ENCODE measurements at places on chromosomes 13 and 19.

DNA sequence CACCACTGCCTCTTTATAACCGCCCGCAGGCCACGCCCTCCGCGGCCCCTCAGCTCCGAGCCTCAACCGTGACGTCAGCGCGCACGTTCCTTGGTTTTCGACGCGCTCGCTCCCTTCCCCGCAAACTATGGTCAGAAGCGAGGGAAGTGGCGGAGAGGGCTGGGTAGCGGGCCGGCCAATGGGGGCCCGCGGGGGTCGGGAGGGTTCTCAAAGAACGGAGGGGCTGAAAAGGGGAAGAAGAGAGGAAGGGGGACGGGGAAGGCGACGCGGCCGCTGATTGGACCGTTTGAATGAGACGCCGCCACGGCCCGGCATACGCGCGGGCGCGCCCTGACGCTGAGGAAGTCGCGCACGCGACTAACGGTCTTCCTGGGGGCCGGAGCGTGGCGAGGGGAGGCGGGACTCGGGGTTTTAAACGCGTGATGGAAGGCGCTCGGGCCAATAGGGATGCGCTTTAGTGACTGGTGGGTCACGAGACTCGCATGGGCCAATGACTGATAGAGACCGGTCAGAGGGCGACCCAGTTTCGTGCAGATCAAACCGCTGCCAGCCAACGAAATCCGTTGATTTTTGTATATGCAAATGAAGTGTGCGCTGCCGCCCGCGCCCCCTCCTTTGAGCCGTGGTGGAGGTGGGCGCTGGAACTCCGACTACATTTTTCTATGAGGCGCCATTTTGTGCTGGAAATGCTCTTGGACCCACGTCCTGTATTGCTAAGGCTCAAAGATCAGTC is 378 bp upstream of the UBE2S start:
- peak; percentile 99 for DNase-seq

DNA sequence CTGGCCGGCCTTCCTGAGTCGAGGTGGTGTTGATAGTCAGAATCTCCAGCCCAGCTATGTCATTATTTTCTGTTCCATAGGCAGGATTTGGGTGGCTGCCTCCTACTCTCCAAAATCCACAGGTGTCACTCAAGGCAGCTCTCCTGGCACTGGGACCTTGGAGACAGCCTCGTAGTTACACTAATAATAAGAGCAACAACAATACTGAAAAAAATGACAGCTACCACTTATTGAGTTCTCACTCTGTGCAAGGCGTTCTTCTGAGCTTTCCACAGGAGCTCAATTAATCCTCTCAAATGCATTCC is 12.2 kb upstream of the KLK12 start:
- no peak for DNase-seq

- DNase-seq = no peak
These were observed 128.6 kb downstream of the TEX29 start for GRCh38 chr13:111449041-111449440.

DNA sequence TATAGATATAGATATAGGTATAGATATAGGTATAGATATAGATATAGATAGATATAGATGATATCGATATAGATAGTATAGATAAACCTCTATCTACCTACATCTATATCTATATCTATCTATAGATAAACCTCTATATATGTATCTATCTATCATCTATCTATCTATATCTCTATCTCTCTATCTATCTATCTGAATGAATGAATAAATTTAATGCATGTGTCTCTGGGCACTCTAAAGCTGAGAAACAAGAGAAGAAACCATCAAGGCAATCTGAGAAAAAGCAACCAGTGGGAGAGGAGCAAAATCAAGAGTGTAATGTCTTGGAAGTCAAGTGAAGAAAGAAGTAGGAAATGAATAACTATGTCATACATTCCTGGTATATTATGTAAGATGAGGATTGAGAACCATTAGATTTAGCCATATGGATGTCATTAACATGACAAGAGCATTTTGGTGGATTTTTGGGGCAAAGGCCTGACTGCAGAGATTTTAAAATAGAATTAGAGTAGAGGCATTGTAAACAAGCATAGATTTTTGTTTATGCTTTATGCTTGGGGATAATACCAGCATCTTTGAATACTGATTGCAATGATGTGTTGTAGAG is 1262.7 kb upstream of the MIR17HG start:
- no peak for DNase-seq

- DNase-seq = no peak
These were observed 32.6 kb upstream of the SLC46A3 start for GRCh38 chr13:28751175-28751960.

DNA sequence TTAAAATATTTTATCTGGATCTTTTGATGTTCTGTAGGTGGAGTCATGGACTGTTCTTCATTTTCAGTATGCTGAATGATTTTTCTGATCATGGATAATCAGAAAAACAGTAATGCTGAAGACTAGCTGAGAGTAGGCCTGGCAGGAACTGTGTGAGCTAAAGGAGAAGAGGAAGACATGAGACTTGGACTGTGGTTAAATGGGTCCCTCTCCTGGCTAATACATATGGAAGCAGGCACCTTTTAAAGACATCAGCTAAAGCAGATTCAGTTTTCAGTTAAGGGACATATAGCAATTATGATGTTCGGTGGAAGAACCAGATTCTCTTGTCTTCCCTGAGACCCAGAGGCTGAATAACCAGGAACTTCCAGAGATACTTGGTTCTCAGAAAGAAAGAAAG is 169.4 kb downstream of the OLFM4 start:
- DNase-seq = no peak

GRCh38 chr13:91540158-91540736 is 141.8 kb downstream of the GPC5 start:
- no peak for DNase-seq

DNA sequence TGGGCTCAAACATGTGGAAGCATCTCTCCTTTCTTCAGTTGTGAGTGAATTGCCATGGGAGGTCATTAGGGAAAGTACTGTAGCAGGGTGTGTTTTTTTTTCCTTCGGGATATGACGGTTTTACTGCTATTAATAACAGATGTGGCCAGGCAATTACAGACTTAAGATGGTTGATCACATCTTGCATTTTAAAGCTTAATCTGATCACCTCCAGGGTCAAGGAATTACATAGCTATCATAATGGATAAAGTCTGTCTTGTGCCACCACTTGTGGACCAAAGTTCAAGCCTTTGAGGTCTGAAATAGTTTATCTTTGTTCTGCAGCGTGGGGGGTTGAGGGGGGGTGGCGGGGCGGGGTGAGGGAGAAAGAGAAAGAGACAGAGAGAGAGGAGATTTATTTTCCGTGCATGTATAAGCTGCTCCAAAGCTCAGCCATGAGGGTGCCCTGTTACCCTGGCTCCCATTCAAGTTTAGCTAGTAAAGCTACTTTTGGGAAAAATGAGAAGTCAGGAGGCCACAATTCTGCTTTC is 5.5 kb upstream of the SERP2 start:
- no peak for DNase-seq

GRCh38 chr19:12769689-12770088 is 5.7 kb downstream of the HOOK2 start:
- peak; percentile 89 for DNase-seq

- no peak for DNase-seq
These were observed 893.4 kb upstream of the MIR17HG start for GRCh38 chr13:90454002-90454636.

- DNase-seq = no peak
These were observed 2.7 kb downstream of the COL4A1 start for GRCh38 chr13:110304256-110304655.

DNA sequence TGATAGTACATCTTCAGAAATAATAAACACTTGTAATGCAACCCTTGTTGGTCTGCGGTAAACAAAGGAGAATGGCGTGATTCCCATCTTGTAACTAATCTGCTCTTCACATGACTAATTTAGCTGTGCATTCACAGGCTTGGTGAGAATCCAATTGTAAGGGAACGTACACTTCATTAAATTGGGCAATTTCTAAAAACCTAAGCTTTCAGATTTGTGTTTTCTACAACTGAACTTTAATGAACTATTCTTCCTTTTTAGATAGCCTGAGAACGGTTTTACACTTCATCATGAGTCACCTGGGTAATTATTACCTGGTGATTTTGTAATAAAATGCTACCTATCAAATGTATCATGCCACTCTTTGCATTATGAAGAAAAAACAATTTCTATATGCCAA is 306.9 kb downstream of the KLF5 start:
- no peak for DNase-seq

GRCh38 chr13:39767791-39768517 is 112.5 kb downstream of the COG6 start:
- DNase-seq = no peak

DNA sequence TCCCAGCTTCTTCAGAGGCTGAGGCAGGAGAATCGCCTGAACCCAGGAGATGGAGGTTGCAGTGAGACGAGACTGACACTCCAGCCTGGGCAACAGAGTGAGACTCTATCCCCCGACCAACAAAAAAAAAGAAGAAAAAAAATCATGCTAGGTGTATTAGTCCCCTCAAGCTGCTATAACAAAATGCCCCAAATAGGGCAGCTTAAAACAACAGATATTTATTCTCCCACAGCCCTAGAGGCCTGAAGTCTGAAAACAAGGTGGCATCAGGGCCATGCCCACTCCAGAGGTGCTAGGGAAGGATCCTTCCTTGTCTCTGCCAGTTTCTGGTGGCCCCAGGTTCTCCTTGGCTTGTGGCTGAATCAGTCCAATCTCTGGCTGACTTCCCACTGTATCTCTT is 8.6 kb upstream of the EHD2 start:
- no peak for DNase-seq

GRCh38 chr13:113210833-113211232 is 1.4 kb downstream of the CUL4A start:
- no peak for DNase-seq

DNA sequence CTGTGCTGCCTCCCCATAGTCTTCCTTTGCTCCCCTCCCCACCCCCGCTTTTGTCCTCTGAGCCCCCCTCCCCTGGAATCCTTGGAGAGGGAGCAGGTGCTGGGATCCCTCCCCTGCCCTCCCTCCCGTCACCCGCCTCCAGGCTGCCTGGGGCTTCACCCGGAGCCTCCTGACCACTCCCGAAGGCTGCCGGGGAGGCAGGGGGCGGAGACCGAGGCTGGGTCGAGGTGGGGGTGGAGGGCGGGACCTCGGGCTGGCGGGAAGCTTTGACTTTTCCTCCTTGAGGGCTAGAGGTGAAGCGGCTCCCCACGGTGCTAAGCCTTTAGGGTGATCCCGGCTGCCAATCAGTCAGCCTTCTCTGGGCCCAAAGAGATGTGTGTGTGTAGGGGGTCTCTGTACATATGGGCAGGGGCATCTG is 1.5 kb downstream of the KMT5C start:
- DNase-seq = peak; percentile 85

- no peak for DNase-seq
These were observed 182.9 kb upstream of the RXFP2 start for GRCh38 chr13:31556376-31556775.

DNA sequence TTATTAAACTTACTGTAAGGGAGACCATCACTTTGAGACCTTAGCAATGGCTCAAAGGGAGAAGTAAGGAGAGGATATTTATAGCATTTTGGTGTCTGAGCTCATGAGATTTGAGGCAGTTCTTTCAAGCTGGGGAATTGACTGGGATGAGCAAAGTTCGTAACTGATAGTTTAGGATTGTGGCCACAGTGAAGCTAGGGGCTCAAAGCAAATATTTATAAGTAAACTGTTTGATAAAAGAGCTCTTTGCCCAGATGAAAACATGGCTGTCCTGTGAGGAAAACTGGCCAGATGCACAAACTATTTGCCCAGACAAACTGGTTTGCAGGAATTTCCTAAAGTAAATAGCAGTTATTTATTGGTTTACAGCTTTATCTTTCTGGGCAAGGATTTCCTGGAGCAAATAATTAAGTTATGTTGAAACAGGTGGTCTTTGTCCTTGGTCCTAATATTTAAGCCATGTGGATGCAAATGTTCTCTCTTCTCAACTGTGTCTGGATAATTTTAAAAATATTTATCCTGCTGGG is 59.7 kb upstream of the TMTC4 start:
- DNase-seq = no peak

GRCh38 chr19:54792814-54793213 is 10.6 kb upstream of the KIR2DL4 start:
- DNase-seq = no peak

GRCh38 chr19:10026744-10027143 is 13.5 kb downstream of the RDH8 start:
- DNase-seq = no peak

DNA sequence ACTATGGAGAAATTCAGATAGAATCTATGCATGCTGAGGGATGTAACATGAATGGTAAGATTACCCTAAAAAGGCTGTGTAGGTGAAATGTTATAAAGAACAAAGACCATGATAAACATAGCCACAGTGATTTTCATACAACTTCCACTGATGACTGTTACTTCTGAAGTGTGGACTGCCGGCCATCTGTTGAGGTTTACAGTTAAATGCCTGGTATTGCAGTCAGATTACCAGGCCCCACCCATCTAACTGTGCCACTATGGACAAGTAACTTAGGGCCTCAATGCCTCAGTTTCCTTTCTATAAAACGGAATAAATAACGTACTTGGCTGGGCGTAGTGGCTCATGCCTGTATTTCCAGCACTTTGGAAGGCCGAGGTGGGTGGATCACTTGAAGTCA is 395.6 kb downstream of the KLF12 start:
- no peak for DNase-seq

- no peak for DNase-seq
These were observed 36.0 kb downstream of the KCTD15 start for GRCh38 chr19:33832633-33833032.

- peak; percentile 86 for DNase-seq
These were observed 19.3 kb upstream of the RASA3 start for GRCh38 chr13:114151565-114152284.

- no peak for DNase-seq
These were observed 18.6 kb downstream of the ZNF816 start for GRCh38 chr19:52943884-52944643.

DNA sequence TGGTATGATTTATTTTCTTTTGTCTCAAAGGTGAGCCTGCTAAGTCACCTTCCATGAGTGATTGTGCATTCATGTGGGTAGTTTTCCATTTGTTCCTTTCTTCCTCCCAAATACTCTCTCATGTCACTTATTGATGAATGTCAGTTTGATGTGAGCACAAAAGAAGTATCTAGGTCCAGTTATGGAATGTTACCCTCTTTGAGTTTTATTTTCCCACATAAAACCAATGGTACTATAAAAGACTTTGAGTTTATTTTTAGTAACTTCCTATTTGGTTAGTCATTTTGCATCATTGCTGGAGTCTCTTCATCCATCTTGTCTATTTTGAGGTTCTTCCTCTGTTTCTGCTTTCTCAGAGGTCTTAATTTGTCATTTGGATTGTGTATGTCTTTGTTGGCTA is 321.3 kb downstream of the GPC6 start:
- no peak for DNase-seq

- DNase-seq = no peak
These were observed 615 bp upstream of the PSMC4 start for GRCh38 chr19:39970425-39970674.

Measured in activated effector memory CD4-positive, alpha-beta T cell treated with anti-CD3 and anti-CD28 coated beads, Interleukin-2, amount 50 U/mL, for 16 hours (primary cell).